Femur (tissue), 1 donor: ENCODE measurements at places on chromosomes 16 and 17.
A peak's percentile ranks its signal among the peaks of the same experiment; 100 is the strongest.

DNA sequence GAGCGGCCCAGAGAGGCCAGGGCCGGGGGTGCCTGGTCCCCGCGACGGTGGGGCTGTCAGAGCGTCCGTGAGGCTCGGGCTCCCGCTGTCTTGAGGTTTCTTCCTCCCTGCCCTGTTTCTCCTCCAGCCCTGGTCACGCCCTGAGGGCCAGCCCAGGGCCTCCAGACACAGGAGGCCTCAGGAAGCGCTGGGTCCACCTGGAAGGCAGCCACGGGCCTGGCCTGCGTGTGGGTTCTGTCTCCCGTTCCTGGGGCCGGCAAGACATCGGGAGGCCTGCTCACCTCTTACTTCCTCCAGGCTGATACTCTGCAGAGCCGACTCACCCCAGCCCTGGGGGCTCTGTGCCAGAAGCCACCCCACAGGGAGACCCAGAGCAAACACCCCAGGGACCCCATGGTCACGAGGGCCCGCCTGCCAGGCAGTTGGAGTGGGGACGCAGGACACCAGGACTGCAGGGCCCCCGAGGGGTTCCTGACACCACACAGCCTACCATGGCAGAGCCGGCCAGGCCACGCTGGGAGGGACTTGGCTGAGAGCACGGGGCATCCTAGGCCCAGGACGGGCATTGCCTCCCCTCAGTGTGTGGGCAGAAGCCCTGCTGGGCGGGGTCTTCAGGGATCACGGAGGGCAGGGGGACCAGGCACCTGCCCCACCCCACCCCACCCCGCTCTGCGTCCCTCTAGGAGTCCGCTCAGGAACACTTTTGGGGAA lies 18.9 kb upstream of the CACNA1H start:
- DNase-seq, result no peak

- peak; percentile 64 for DNase-seq
These were observed 6.8 kb downstream of the UBALD2 start for GRCh38 chr17:76271669-76272540.

DNA sequence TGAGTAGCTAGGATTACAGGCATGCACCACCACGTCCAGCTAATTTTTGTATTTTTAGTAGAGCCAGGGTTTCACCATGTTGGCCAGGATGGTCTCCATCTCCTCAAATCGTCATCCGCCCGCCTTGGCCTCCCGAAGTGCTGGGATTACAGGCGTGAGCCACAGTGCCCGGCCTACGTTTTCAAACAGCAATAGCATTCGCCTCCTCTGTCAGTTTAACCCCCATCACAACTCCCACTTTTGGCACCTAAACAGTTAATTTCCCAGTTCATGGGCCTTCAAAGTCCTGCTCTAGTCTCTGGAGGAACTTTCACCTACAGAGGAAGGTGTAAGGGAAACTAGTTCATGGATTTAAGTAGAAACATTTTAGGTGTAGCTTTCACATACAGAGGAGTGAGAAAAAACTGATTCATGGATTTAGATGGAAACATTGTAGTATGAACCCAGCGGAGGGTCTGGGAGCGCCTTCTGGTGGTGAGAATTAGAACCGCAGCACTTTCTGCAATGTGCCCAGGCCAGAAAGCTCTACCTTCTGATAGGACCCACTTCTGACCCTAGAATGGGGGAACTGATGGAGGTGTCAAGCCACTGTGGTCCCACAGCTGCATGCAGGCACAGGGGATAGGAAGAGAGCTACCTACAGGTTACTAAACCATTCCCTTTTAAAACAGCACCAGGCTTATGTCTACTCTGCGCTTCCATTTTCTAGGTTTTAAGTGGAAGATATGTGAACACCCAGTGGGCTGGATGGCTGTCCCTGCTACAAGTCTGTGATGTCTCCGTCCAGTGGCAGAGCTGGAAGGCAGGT lies 12.0 kb upstream of the MEOX1 start:
- DNase-seq, result peak; percentile 83

- DNase-seq, result no peak
These were observed 88.7 kb downstream of the AXIN2 start for GRCh38 chr17:65472666-65473309.

DNA sequence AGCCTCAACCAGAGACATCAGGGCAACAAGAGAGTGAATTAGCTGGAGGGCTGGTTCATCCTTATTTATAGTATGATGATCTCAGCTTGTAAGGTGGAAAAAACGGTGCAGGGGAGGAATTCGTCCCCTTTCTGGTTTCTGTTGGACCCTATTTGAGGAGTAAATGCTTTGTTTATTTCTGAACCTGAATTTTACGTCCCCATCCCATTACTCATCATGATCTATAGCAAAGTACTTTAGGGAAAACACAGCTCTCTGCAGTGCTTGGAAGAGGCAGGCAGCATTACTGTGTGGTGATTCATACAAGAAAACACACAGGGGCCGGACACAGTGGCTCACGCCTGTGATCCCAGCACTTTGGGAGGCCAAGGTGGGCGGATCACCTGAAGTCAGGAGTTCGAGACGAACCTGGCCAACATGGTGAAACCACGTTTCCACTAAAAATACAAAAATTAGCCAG lies 8.0 kb upstream of the VAT1L start:
- no peak for DNase-seq

DNA sequence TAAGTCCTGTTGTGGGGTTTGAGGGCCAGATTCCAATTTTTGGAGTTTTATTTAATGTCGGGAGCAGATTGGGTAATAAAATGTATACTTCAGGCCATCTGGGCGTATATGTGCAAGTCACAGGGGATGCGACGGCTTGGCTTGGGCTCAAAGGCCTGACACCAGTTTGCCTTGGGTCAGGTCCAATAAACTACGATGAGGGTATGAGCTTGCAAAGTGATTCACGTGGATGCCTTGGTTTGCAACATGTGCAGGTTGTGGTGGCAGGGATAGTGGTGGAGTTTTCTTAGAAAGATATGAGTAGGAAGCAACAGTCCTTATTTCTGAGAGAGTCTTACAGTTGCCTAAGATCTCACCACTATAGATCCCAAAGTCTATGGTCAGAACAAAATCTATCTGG lies 157.0 kb upstream of the CDH11 start:
- no peak for DNase-seq

DNA sequence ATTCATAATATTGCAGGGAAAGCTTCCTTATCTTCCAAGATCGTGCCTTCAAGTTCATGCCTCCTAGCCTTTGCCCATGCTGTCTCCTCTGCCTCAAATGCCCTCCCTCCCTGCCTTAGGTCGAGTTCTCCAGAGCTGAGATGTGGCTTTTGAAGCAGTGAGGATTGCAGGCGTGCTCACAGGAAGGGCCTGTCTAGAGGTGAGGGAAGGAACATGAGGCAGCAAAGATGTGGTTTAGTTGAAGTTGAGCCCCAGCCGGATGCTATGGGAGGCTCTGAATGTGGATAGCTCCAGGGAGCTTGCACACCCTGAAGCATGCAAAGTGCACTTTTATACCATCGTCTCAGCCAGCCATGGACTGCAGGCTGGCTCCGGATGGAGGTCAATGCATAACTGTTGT lies 754.6 kb upstream of the EEF2KMT start:
- DNase-seq, result no peak

- no peak for DNase-seq
These were observed 167.7 kb downstream of the COPRS start for GRCh38 chr17:31691251-31691905.

GRCh38 chr16:25033852-25034251 lies 18.7 kb upstream of the ARHGAP17 start:
- no peak for DNase-seq

DNA sequence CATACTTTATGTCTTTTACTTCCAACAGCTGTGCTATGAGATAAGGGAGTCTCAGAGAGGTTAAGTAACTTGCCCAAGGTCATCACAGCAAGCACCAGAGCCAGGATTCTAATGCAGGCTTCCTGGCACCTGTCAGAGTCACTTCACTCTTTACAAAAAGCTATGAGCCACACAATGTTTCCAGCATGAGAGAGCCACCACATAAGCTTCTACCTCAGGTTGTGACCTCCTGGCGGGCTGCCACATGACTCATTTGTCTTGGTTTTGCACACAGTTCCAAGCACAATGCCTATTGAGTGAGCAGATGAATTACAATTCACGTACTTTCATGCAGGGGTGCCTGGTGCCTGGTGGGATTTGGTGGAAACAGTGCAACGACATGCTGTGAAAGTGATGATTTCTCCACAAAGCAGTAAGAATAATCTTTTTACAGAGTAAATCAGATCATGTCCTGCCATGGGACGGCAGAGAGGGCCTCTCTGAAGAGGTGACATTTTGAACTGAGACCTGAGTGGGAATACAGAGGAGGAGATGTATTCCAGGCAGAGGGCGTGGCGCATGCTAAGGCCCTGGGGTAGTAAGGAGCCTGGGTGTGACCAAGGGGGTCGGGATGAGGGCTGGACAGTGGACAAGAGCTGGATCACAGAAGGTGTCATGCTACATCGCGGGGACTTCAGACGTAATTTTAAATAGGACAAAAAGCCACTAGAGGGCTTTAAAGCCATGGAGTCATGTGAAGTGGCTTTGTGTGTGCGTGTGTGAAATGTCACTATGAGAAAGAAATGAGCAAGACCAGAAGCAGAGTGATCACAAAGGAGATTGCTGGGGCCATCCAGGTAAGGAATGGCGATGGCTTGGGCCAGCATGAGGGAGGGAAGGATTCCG lies 53.4 kb downstream of the CACNG3 start:
- DNase-seq, result no peak

- no peak for DNase-seq
These were observed 3.8 kb upstream of the TMEM238L start for GRCh38 chr17:10807704-10808128.

DNA sequence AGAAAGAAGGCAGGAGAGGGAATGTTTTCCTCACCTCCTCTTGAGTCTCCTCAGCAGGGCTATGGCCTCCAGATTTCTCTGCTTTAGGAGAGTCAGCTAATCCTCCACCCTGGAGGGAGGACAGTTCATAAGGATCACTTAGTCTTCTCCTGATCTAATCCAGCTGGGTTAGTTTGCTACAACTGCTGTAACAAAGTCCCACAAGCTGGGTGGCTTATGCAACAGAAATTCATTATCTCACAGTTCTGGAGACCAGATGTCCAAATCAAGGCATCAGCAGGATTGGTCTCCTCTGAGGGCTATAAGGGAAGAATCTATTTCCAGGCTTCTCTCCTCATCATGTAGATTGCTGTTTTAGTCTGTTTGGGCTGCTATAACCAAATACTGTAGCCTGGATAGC lies 40.6 kb upstream of the XYLT1 start:
- DNase-seq, result peak; percentile 61
